ENCODE measurements at places on chromosomes 12 and 14. TPM values are rescaled to one million over a fixed set of nuclear protein-coding genes. Genes with fewer than 3 reads are reported as not detected.

Gene ANKRD33
- total RNA-seq = not detected

Gene PAX9
- total RNA-seq = 0.04 TPM

Gene LMNTD1
- total RNA-seq = not detected

Gene SOAT2
- not detected for total RNA-seq

Gene KRT75
- 4.9 TPM for total RNA-seq

Gene TMTC2
- total RNA-seq = 3.1 TPM

Gene RND1
- not detected for total RNA-seq

Gene TAS2R42
- not detected for total RNA-seq

Gene CNIH1
- total RNA-seq = 275 TPM

Gene A2M
- not detected for total RNA-seq

Gene CLEC4C
- total RNA-seq = not detected

Gene ABCC9
- total RNA-seq = not detected

Gene CIT
- total RNA-seq = 8.4 TPM

Gene GPR132
- total RNA-seq = not detected

Gene ARHGAP9
- total RNA-seq = not detected

Gene TMEM119
- 0.49 TPM for total RNA-seq

Gene GNPNAT1
- total RNA-seq = 32.7 TPM

Gene SLC17A8
- total RNA-seq = not detected

Gene FAM181A
- total RNA-seq = 0.80 TPM

Gene OR4E2
- total RNA-seq = not detected

Gene SERPINA10
- not detected for total RNA-seq

Gene ARPC3
- 1,114 TPM for total RNA-seq

Gene TPH2
- total RNA-seq = not detected

Gene SIX1
- not detected for total RNA-seq

Gene RDH12
- total RNA-seq = 0.15 TPM

Gene REP15
- 0.08 TPM for total RNA-seq

Gene PLA2G1B
- total RNA-seq = not detected

Gene HOXC11
- total RNA-seq = 3.1 TPM

Gene KCNJ8
- not detected for total RNA-seq

Gene PLXNC1
- under 0.01 TPM for total RNA-seq

Gene WSCD2
- total RNA-seq = not detected

Gene DPPA3
- total RNA-seq = not detected

Gene SYCP3
- not detected for total RNA-seq
